Vein endothelial cell (primary cell): ENCODE measurements at places on chromosomes 7 and 10. TPM values are rescaled to one million over a fixed set of nuclear protein-coding genes. Genes with fewer than 3 reads are reported as not detected.

Gene IFIT1B
- not detected in 2 replicates for total RNA-seq

Gene C7orf57
- not detected in 2 replicates for total RNA-seq

Gene CALHM1
- not detected in 2 replicates for total RNA-seq

Gene ANKRD61
- not detected in 2 replicates for total RNA-seq

Gene NPTX2
- 1.6 and 3.4 TPM in 2 replicates for total RNA-seq

Gene HMX3
- total RNA-seq = not detected in 2 replicates

Gene ALOX5
- not detected in 2 replicates for total RNA-seq

Gene GDF10
- total RNA-seq = not detected in 2 replicates

Gene STK31
- 0.19 and 0.33 TPM in 2 replicates for total RNA-seq

Gene STOX1
- total RNA-seq = under 0.01 and 0.10 TPM in 2 replicates

Gene FAM13C
- 8.3 and 8.5 TPM in 2 replicates for total RNA-seq

Gene FLNC
- 182 and 242 TPM in 2 replicates for total RNA-seq

Gene SFTPA1
- not detected in 2 replicates for total RNA-seq

Gene TIMM23B
- 16.7 and 18.5 TPM in 2 replicates for total RNA-seq

Gene SLC18A3
- not detected in 2 replicates for total RNA-seq

Gene ATP6V0E2
- total RNA-seq = 24.2 and 26.7 TPM in 2 replicates

Gene RAMP3
- not detected in 2 replicates for total RNA-seq

Gene CTTNBP2
- total RNA-seq = not detected in 2 replicates

Gene CPN1
- not detected in 2 replicates for total RNA-seq

Gene ORAI2
- total RNA-seq = 97.0 and 97.1 TPM in 2 replicates

Gene CLDN3
- total RNA-seq = 0.98 TPM in 1 of 2 replicates, not detected in the other

Gene ITPRID1
- total RNA-seq = not detected in 2 replicates
